ENCODE measurements at places on chromosomes 7 and 10.

DNA sequence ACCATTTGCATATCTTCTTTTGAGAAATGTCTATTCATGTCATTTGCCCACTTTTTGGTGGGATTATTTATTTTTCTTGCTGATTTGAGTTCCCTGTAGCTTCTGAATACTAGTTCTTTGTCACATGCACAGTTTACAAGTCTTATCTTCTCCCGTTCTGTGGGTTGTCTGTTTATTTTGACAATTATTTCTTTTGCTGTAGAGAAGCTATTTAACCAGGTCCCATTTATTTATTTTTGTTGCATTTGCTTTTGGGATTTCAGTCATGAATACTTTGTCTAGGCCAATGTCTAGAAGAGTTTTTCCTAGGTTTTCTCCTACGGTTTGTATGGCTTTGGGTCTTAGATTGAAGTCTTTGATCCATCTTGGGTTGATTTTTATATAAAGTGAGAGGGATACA lies 32.9 kb downstream of the GPR22 start:
- peaks cover 4% of the 10 kb centered on the region for H3K36me3 ChIP-seq
- peaks cover 5% of the 10 kb centered on the region for H3K4me1 ChIP-seq
- DNase-seq: no peak
- no peak overlapping the region for H3K4me3 ChIP-seq
- no peak overlapping the region for H3K27ac ChIP-seq

GRCh38 chr7:6917258-6917657 lies 91.2 kb upstream of the CCZ1B start:
- no peaks in the 10 kb centered on the region for H3K27me3 ChIP-seq
- no peak for DNase-seq

DNA sequence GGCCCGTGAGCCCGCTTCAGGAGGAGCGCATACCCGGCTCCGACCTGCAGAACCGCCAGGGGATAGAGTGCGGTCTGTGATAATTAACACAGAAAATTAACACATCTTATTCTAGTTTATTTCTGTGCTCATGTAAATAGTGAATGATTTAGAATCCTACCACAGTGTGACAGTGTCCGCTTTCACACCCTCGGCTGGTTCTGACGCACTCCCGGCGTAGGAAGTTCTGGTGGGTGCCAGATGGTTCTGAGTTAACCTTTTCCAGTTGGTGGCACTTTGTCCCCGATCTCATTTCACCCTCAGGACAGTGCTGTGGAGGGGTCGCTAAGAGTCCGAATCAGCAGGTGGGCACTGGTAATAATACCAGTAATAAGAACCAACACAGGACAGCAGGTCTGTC lies 28.3 kb upstream of the FXYD4 start:
- no peak for DNase-seq
- peaks cover 21% of the 10 kb centered on the region for H3K4me1 ChIP-seq
- H3K27ac ChIP-seq: no peak overlapping the region
- H3K36me3 ChIP-seq: no peaks in the 10 kb centered on the region
- no peak overlapping the region for H3K4me3 ChIP-seq

DNA sequence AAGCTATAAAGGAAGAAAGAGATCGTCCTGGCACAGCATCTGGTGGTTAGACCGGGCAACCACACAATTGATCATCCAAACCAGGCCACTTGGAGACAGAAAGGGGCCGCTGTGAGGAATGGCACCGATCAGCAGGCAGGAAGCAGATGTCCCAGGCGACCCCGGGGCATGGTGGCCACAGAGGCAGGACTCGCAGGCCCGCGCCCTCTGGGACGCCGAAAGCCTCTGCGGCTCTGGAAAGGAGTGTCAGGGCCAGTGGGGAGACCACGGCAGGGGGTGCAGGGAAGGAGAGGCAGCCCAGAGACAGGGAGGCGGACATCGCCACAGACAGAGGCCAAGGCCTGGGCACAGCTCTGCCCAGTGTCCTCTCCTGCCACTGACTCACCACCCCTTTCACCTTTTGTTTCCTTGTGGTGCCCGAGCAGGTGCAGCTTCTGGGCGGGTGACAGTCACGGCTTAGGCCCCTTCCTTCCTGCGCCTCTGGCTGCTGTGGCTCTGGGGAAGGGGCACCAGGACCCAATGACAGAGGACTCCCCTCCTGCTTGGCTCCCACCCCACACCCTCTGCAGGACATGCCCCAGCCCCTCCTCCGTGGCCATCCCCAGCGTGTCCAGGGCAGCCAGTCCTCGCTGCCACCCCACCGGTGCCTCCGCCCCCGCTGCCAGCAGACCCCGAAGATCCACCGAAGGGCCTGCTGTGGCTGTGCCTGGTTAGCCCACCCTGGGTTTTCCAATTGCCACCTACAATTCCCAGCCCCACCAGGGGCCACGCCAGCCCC lies 10.9 kb downstream of the STK32C start:
- H3K27me3 ChIP-seq: peaks cover 6% of the 10 kb centered on the region
- no peak overlapping the region for H3K4me3 ChIP-seq
- H3K27ac ChIP-seq: no peak overlapping the region
- DNase-seq: no peak

- H3K27ac ChIP-seq: no peak overlapping the region
- H3K4me1 ChIP-seq: no peaks in the 10 kb centered on the region
- no peak for DNase-seq
- no peaks in the 10 kb centered on the region for H3K36me3 ChIP-seq
- no peaks in the 10 kb centered on the region for H3K27me3 ChIP-seq
Measured at GRCh38 chr10:130769146-130770017, 542.1 kb downstream of the TCERG1L start.

- H3K27ac ChIP-seq: no peak overlapping the region
- no peak for DNase-seq
- H3K4me3 ChIP-seq: no peak overlapping the region
- H3K36me3 ChIP-seq: peaks cover 4% of the 10 kb centered on the region
Measured at GRCh38 chr7:503575-504111, 16.0 kb downstream of the PDGFA start.

GRCh38 chr7:80641548-80641947 lies 3.1 kb downstream of the CD36 start:
- H3K4me1 ChIP-seq: no peaks in the 10 kb centered on the region
- peak; percentile 75 for DNase-seq

Data from mesenchymal stem cell (in vitro differentiated cells and primary cell).